ENCODE measurements at places on chromosomes 6 and 20.

DNA sequence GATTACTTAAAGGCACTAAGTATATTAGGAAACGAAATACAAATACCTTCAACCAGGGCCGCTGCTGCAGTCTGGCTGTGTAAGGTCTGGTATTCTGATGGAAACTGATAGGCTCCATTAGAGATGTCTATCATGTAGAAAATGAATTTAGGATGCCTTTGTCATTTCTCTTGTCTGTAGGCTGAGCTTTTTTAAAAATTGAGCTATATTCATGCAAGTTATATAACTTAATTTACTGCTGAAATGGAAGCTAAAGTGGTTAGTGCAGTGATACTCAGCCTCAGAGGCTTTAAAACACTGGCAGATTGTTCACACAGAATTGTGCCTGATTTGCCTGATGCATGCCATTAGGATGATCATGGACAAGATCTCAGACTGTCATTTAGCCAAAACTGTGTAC lies 286.2 kb upstream of the QKI start:
- DNase-seq = peak; percentile 51

- no peak for DNase-seq
Measured at GRCh38 chr6:122285292-122285913, 114.0 kb upstream of the HSF2 start.

DNA sequence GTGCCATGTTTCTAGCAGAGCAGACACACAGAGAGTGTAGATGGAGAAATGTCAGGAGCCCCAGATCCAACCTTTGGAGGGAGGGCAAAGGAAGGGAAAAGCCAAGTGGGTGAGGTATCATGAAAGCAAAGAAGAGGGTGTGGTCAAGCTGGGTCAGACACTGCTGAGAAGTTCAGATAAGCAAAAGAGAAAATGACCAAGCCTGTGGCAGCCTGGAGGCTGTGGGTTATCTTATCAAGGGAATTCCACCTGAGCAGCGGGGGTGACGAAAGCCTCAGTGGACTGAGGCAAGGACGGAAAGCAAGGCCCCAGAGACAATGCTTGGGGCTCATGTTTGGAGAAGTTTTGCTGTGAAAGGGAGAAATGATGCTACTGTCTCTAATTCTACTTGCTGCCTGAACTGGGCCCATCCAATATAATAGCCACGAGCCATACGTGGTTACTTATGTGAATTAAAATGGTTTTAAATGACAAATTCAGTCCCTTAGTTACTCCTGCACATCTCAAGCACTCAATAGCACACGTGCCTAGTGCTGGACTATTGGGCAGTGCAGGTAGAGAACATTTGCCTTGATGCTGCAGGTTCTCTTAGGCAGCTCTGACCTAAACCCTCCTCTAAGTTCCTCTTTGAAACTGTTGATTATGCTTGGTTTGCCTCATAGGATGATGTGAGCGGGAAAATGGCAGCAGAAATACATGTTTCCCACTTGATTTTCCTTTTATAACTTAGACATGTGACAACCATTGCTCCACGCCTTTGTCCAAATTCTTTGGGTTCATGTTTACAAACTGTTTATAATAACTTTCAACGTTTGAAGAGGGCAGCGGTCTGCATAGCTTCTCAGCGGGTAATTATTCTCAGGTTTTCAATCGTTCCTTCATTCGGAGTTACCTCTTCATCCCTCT lies 63.7 kb downstream of the SLC22A23 start:
- DNase-seq = no peak

- DNase-seq = no peak
Measured at GRCh38 chr6:112034616-112034995, 19.3 kb upstream of the CCN6 start.

DNA sequence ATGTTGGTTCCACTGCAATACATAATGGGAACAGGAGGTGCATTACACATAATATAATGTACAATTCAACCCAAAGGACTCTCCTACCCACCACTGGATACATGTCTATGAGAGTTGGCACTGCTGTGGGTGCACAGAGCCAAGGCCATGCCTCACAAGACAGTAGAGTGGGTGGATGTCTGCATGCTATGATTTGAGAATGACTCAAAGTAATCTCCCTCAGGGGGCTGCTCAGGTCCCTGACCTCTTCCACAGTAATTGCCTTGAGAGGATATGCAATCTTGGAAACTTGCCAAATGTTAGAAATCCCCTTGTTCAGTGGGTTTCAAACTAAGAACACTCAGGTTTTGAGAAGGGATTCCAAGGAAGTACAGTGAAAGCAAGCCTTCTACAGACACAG lies 79.0 kb downstream of the ANKEF1 start:
- no peak for DNase-seq

GRCh38 chr6:145367149-145367548 lies 368.2 kb downstream of the EPM2A start:
- DNase-seq = no peak

DNA sequence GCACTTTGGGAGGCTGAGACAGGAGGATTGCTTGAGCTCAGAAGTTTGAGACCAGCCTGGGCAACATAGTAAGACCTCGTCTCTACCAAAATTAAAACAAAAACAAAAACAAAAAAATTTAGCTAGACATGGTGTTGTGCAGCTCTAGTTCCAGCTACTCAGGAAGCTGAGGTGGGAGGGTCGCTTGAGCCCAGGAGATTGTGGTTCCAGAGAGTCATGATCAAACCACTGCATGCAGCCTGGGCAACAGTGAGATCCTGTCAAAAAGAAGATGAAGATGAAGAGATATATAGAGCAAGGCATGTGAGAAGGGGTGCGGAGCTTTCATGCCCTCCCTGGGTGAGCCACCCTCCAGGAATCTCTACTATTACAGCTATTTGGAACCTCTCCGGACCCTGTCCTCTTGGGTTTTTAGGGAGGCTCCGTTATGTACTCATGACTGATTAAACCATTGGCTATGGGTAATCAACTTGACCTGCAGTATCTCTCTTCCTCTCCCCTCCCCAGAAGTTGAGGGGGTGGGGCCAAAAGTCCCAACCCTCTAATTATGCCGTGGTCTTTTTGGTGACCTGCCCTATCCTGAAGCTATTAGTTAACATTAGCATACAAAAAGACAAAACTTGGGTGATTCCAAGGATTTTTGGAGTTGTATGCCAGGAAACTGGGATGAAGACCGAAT lies 9.0 kb downstream of the POLH start:
- DNase-seq = no peak

DNA sequence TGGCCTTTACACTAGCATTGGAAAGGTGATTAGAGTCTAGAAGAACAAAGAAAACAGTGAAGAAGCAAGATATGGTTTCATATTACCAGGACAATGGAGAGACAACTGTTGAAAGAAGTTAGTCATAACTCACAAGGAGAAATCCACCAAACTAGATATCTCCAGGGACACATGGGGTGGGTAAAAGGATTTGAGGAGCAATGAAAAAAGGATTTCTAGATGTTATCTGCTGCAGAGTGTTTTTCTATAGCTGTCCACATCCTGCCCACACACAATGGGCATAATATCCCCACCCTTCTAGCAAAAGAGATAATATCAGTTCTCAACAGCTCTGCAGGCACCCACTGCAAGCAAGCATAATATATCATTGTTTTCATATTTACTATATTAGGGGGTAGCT lies 303.1 kb downstream of the HAO1 start:
- DNase-seq = no peak

DNA sequence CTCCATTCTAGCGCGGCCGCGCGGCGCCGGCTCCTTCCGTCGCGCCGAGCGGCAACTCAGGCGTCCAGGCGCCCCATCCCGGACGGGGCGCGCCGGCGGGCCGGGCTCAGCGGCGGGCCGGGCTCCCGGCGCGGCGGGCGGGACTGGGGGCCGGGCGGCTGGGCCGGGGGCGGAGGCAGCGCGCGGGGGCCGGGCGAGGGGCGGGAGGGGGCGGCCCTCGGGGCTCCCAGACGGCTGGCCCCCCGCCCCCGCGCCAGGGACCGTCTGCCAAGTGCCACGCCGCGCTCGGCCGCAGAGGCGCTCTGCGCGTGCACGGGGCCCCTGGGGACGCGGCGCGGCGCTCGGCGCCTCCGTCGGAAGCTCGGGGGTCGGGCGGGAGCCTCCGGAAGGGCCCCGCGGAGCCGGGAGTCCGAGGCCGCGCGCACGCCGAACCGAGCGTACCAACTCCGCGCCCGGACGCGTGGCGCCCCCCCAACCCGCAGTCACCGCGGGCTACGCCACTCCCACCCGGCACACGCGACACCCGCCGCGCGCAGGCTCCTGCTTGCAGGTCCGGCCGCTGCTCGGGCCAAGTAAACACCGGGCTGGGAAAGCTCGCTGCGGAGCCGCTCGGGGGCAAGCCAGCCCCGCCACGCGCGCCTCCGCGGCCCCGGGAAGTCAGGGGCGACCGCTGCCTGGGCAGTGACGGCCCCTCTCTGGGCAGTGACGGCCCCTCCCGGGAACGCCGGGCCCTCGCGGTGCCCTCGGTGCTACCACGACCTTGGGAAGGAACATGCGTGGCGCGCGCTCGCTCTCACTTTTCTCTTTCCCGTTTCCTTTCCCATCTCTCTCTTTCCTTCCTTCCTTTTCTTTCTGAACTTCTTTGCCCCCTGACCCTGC lies at the start of gene PREX1:
TSS of gene PREX1 (minus strand) at position 145 of the 879 bp plus-strand sequence. CDS start at position 6, 139 bp downstream.
- DNase-seq = peak; percentile 86

GRCh38 chr6:135244805-135245204 lies 63.7 kb downstream of the MYB start:
- DNase-seq = no peak

DNA sequence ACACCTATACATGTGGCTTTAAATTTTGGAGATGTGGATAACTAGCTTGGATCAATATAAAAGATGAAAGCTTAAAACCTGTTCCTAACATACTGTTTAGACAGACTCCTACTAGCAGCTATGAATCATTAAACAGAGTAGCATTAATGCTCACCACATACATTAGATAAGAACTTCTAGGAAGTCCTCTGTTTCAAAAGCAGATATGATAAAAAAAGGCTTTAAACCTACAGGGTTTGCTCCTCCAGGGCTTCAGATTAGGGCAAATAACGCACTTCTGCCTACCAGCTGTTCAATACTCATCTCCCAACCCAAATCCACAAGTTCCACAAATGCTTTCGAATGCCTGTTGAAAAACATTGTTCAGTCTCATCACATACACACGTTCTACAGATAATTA lies 1.5 kb downstream of the REPS1 start:
- DNase-seq = no peak

- peak; percentile 4 for DNase-seq
Measured at GRCh38 chr20:1467355-1468116, 887 bp upstream of the NSFL1C start.

All from BE2C (cell line).